ENCODE measurements at places on chromosomes 12 and 14. TPM values are rescaled to one million over a fixed set of nuclear protein-coding genes. Genes with fewer than 3 reads are reported as not detected.
A peak's percentile ranks its signal among the peaks of the same experiment; 100 is the strongest.

GRCh38 chr14:94707494-94707893 is 62.4 kb downstream of the GSC start:
- DNase-seq: no peak

- no peak for DNase-seq
Observed at GRCh38 chr12:105368047-105368646, 37.7 kb downstream of the C12orf75 start.

- DNase-seq: no peak
Observed at GRCh38 chr12:53939141-53940108, 794 bp downstream of the HOXC13 start.

DNA sequence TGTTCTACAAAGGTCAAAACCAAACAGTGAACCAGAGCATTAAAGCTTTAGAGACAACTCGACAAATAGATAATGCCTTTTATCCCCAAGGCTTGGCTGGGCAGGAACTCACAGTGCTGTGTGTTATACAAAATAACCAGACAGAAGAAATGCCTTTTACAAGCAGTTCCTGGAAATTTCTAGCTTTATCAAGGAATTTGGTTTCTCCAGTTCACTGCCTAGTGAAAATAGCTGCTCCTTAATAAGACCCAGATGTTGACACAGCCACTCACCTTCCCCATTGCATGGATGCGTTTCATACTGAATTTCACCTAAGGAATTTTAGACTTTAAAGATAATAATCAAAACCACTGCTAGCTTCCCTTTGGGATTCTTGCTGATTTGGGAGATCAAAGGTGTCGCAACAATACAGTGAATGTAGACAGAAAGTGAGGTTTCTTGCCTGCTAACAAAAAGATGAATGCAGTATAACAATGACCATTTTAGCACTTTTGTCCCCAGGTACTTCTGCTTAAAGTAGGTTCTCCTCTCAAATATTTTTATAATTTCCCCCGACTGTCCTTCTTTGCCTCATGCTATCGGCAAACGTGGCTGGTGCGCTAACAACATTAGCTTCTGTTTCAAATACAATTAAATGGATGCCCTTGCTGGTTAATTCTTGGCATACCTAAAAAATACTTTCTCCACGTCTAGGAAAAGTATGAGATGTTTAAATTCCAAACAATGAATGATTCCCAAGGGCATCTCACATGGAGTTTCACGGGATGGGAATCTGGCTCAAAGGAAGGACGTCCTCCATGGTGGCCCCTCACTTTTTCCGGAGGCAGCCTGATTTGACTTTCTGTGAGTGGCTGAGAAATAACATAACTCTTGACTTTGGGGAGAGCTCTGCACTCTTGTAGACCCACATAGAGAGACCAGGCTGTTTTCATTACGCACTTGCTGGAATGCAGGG is 162.4 kb downstream of the C12orf75 start:
- no peak for DNase-seq

DNA sequence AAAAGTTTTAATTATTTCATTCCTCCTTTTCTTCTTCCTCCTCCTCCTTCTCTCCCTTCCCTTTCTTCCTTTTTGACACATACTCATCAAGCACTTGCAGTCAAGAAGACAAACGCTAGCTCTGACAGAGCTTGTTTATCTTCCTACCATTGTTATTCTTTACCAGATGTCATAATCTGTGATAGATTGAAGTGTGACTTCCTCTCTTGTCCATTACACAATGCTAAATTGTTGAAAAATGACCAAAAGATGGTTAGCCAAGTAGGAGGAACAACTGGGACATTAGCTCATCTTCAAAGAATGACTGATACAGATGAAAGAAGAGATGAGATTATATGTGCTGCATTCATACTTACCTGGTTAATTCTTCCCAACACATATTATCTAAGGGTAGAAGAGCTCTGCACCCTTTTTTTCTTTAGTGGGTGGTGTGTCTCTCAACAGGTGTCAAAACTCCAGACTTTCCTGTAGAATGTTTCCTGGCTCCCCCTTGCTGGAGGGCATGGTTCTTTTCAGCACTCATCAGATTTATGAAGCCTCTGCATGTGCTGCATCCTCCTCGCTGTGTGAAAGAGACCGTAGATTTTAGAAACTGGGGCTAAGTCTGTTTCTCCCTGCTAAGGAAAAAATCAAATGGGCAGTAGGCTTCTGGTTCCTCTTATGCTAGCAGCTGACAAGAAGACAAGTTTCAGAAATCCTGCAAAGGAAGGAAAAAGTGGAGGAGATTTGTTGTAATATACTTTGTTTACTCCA is 147.1 kb downstream of the TMX1 start:
- no peak for DNase-seq

NGB gene
- total RNA-seq: not detected

DNA sequence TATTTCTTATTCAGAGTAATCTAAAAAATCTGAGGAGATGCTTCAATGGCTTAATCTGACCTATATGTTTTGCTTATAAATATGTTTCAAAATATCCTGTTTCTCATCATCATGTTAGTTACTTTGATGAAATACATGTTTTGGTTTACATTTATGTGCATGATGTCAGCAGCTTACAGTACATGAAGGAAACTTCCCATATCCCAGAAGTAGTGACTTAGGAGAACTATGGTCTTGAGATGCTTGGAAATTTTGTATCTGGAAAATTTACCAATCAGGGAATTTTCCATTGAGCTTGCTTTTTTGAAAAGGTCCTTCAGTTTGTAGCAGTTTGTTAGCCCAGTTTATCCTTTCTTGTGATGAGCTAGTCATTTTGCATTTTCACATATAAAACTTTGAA is 73.3 kb downstream of the RASSF8 start:
- no peak for DNase-seq

DNA sequence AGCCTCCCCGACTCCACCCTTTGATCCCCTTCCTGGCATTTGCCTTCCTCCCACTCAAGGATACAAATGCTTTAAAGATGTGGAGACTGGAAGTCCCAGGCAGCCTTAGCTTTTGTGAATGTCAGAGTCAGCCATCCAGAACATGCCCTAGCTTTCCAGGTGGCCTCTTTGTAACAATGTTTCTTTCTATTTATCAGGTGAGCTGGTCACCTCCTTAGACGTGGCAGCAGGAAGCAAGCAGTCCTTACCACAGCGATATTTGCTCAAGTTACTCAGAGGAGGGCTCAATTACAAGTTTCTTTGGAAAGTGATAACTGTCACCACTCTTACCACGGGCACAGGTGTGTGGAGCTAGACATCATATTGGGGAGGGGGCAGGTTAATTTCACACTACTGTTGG is 4.9 kb downstream of the GALNT6 start:
- DNase-seq: no peak

- no peak for DNase-seq
Observed at GRCh38 chr14:89320381-89321000, 96.5 kb downstream of the FOXN3 start.

MUCL1 gene
- not detected for total RNA-seq

DNA sequence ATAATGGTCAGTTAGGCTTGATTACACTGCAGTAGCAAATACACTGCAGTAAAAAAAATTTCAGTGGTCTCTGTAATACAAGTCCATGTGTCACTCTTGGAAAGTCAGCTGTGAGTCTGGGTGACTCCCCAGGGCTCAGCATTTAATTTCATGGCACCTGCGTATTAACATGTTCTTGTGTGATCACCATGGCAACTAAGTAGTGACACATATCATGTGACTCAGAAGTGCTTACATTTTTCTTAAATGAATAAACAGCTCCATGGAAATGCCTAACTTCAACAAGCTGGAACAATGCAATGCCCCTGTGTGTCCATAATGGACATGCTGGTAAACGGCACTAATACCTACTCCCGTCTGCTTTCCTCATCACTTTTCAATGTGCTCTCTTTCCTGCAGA is 88.5 kb upstream of the ANO4 start:
- DNase-seq: no peak

- DNase-seq: peak; percentile 17
Observed at GRCh38 chr14:92040431-92041051, 682 bp upstream of the TRIP11 start.

DNA sequence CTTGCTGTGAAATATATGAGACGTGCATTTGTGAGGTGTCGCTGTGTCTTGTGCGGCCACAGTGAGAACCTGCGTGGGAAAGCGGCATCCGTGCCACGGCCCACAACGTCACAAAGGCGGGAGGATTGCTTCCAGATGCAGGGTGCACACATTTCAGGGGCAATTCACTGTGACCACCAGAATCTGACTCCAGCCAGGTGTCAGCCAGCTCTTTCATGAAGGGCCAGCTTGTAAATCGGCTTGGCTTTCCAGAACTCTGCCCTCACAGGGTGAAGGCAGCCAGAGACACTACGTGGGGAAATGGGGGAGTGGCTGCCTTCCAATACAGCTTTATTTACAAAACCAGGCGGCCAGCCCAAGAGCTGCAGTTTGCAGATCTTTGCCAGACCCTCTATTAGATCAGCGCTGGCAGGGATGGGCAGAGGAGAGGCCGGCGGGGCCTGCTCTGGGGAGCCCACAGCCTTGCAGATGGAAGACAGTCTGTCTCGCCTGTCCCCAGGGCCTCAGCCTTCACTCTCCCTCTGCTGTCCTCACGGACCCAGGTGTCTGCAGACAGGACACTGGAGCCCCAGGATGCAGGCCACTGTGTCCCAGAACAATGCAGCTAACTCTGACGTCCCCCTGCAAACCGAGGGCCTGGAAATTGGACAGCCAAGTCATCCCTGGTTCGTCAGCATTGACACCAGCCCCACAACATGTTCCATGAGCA is 53.5 kb downstream of the ADGRD1 start:
- DNase-seq: no peak

KRT82 gene
- not detected for total RNA-seq

- no peak for DNase-seq
Observed at GRCh38 chr14:65867333-65867732, 454.8 kb downstream of the FUT8 start.
